ENCODE measurements at places on chromosomes 5 and 9.

DNA sequence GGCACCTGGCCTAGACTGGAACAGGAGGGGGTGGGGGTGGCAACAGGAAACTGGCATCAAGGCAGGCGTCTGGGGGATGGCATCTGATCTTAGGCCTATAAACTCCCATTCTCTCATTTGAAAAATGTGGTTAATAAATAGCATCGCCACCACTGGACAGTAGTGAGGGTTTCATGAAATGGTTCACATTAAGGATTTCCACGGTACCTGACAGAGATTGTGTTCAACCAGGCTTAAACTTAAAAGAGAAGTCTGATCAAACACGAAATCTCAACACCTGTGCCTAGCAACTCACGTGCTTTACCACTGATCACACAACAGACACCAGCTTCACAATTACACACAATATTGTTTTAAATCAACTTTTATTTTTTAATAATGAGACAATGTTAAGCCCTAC lies 3.0 kb downstream of the DENND1A start:
- DNase-seq: no peak

DNA sequence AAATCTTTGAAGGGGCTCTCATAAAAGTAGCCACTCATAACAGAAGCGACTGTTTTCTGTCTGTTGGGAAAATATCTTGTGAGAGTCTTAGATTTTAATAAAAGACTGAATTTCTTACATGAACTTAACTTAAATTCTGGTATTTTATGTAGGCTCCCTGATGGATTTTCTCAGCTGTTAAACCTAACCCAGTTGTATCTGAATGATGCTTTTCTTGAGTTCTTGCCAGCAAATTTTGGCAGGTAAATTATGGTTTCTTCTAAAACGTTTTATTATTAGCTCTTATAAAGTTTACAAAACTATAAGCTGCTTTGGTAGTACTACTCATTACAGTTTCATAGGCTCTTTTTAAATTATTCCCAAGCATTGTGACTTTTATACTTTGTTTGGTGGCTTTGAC lies 87.0 kb downstream of the ERBIN start:
- no peak for DNase-seq

DNA sequence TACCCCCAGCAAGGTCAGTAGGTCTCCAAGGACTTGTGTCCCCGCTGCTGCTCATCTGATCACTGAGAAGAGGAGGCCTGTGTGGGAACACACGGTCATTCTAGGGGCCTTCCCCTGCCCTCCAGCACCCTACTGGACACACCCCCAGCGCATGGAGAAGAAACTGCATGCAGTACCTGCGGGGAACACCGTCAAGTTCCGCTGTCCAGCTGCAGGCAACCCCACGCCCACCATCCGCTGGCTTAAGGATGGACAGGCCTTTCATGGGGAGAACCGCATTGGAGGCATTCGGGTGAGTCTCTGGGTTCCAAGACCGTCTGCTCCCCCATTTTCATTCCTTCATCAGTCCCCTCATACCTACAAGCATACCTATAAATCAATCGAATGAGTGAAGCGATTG lies 4.1 kb downstream of the FGFR4 start:
- no peak for DNase-seq

DNA sequence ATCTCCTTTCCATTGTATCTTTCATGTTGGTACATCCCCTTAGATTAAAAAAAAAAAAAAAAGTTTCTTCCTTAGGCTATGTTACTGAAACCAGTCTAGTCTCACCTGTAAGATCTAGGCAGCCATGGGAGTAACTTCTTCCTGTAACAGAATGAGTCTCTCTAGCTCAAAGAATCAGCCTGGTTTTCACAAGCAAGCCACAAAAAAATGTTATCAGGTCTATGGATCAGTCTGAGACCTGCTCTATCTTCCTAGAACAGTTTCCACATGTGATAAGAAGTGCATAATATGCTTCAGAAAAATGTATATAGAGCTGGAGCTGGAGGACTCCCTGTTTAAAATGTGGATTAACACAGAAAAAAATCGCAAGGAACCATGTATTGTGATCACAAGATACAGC lies 53.8 kb downstream of the ARRDC3 start:
- DNase-seq: no peak

DNA sequence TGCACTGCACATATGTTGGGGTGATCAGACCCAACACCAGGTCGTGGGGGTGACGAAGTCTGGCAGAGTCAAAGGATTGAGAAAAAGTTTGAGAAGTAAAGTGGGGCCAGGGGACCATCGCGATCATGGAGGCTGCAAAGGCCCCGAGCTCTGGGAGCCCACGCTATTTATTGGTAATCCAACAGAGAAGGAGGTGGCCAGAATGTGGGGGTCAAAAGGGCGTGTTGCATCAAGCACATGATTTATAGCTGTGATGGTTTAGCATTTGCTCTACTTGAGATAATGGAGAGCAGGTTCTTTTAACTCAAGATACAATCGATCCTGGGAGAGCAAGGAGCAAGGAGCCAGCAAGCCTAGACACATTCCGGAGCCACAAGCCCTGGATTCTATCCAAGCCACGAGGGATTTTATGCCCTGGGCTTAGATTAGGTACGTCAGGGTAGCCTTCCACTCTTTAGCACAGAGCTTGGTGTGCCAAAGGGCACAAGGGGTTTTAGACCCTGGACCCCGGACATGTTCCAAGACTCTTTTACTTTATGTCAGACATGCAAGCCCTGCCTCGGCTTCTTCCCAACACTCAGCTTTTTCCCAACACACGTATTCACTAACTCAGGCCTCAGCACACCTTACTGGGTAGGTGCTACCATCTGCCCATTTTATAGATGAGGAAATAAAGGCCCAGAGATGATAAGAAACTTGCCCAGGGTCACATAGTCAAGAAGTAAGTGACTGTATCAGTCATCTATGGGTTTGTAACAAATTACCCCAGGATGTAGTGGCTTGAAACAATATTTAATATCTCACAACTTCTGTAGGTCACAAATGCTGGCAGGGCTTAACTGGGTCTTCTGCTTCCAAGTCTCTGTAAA lies 39.5 kb downstream of the NSUN2 start:
- no peak for DNase-seq

DNA sequence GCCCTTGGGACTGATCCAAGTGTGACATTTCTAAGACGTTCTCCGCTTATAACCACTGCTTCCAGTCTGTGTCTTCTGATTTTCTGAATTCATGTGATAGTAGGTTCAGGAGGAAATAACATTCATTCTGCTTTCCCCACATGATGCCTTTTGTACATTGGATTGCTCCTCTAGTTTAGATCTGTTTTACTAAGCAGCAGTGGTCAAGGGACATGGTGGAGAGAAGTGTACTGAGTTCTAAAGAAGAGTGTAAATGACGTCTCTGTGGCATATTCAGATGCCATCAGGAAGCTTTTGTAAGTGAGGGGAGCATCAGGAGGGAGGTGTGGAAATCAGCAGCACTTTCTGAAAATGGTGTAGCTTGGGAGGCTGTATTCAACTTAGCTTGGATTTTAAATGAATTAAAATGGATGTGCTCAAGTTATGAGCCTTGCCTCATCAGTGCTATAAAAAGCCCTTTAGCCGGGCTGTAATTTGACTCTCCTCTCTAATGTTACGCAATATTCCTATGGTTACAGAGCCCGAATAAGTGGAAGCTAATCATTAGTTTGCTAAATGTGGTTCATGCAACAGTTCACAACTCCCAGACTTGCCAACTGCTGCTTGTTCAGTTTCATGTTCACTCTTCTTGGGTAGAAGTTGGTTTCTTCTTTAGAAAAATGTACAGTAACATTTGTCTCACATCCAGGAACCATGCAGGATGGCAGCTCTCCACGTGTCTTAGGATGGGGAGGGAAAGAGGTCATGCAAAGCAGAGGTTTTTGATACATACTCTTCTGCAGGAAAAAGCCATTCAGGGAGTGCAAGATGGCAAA lies 281.3 kb downstream of the ARHGAP26 start:
- DNase-seq: no peak

DNA sequence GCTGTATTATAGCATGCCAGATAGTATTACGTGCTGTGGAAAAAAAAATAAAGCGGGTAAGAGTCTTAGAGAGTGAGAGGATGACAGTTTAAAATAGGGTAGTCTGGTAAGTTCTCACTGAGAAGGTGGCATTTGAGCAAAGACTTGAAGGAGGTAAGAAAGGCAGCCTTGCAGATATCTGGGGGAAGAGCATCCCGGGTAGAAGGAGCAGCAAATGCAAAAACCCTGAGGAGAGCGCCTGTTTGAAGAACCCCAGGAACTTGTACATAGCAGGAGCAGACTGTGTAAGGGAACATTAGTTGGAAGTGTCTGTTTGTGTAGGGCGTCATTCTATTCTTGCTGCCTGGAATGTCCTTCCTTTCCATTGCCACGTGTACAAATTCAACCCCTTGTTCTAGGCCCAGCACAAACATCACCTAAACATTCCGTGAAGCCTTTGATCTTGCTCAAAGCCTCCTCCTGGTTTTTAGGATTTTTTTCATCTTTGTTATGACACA lies 2.6 kb downstream of the AP3S1 start:
- DNase-seq: no peak

DNA sequence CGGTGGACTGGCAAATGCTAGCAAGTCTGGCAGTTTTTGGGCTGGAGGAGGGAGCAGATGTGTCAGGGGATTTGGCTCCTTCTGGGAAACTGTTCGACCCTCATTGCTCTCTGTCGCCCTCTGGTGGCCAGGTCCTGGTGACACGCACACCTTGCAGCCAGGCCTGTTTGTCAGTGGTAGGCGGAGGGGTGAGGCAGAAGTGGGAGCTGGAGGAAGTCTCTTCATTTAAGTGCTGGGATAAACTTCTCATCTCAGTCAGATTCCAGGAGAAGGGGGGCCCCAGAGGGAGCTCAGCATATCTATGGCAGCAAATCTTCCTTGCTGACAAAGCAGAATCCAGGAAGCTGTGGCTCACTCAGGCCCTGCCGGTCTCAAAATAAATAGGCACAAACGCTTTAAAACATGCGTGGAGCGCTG lies 326.5 kb downstream of the ZSWIM6 start:
- DNase-seq: peak; percentile 87

DNA sequence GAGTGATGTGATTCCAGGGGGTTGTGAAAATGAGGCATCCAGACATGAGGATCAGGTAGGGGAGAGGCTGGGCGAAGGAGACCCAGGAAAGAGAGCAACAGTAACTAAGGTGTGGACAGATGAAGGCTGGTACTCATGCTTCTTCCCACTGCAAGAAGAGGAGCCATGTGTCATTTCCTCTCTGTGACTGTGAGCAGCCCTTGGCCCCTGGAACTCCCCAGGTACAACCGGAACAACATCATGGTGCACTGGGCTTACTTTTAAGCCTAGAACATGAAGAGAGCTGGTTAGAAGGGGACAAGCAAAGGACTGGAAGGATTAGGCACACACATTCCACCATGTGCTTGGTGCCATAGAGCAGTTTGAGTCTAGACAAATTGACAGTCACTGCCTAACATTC lies 10.9 kb upstream of the IL12B start:
- DNase-seq: no peak

DNA sequence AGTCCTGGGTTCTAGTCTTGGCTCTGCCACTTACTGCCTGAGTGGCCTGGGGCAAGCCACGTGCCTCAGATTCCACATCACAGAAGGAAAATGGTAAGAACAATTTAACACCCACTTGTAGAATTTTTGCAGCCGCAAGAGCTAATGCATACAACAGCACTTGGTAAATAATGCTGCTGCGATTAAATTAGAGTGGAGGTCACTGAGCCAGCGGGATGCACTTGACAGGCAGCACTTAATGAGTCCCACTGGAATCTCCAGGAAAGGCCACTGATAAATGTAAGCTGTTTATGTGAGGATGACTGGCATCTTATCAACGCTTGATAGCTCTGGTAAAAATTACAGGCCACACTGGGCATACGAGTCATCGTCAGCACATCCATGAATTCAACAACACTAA lies 59.4 kb upstream of the UBTD2 start:
- no peak for DNase-seq

GRCh38 chr9:77829420-77829819 lies 181.3 kb upstream of the GNA14 start:
- no peak for DNase-seq

DNA sequence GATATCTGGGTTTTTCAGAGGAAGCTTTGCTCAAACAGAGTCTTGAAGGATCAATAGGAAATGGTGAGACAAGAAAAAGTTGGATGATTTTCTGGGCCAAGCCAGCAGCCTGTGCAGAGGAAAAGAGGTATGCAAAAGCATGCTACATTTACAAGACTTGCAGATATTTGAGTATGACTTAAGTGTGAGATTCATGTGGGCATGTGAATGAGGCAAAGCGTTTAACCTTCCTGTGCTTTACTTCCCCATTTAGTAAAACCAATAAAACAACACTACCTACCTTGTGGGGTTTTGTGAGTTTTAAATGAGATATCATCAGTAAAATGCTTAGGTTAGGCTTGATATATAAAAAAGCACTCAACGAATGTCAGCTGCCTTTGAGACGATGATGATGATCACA lies 58.1 kb downstream of the PIP5K1B start:
- no peak for DNase-seq

- DNase-seq: no peak
Measured at GRCh38 chr9:5510360-5510931, at the start of gene PDCD1LG2. PDCD1LG2 (plus strand) TSS chr9:5510531; CDS start chr9:5522547, 12,016 bp downstream.

GRCh38 chr9:106795031-106795430 lies 67.9 kb upstream of the ZNF462 start:
- DNase-seq: no peak

DNA sequence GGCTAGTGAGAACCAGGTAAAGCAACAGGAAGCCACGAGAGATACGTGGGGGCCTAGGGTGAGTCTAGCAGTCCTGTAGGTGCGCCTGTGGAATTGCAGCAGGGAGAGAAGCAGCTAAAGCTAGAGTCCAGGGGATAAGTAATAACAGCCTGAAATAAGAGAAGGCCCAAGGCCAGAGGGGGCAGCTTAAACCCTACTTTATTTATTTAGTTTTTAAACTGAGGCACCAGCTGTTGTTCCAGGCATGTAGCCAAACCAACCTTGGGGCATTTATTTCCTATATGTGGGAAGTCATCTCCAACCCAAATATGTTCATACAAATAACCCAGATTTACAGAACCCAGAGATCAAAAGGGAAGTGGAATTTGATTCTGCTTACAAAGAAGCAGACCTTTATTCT lies 93.5 kb downstream of the GLDC start:
- no peak for DNase-seq

GRCh38 chr9:83422527-83422926 lies 115.7 kb downstream of the FRMD3 start:
- DNase-seq: no peak

- peak; percentile 77 for DNase-seq
Measured at GRCh38 chr5:173972925-173973615, 15.9 kb upstream of the C5orf47 start.

DNA sequence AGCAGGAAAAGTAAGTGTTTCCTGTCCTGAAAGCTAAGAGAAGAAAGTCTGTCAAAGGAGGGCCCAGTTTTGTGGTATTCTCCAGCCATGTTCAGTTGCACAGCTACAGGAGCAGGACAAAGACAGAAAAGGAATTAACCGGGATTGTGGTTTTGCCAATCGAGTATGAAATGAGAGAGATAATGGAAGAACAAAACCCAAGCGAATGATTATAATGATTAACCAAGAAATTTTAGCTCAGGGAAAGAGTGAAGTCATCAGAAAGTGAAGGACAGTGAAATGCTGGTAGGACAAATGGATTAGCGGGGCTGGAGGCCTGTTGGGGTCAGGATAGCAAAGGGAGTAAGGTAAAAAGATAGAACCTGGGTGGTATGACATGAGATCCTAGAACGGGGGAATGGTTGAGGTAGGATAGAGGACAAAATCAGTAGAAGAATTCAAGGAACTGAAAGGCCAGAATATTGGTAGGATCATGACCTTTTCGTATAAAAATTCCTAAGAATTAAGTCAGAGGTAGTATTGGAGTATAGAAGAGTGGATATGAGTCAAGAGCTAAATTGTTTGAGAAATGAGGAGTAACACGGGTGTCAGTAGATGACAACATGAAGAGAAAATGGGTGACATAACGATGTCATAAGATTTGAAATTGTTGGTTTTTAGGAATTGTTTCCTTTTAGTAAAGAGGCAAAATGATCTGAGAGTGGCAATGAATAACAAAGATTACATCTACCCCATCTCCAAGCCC lies 52.8 kb downstream of the DIAPH1 start:
- DNase-seq: no peak
